GM12865 (cell line): ENCODE measurements at places on chromosomes 16 and 17.

GRCh38 chr17:82317394-82318168 lies at the start of gene CD7:
TSS of gene CD7 (minus strand) at chr17:82317608. CDS start at chr17:82317495, 113 bp downstream.
- no peak for DNase-seq

DNA sequence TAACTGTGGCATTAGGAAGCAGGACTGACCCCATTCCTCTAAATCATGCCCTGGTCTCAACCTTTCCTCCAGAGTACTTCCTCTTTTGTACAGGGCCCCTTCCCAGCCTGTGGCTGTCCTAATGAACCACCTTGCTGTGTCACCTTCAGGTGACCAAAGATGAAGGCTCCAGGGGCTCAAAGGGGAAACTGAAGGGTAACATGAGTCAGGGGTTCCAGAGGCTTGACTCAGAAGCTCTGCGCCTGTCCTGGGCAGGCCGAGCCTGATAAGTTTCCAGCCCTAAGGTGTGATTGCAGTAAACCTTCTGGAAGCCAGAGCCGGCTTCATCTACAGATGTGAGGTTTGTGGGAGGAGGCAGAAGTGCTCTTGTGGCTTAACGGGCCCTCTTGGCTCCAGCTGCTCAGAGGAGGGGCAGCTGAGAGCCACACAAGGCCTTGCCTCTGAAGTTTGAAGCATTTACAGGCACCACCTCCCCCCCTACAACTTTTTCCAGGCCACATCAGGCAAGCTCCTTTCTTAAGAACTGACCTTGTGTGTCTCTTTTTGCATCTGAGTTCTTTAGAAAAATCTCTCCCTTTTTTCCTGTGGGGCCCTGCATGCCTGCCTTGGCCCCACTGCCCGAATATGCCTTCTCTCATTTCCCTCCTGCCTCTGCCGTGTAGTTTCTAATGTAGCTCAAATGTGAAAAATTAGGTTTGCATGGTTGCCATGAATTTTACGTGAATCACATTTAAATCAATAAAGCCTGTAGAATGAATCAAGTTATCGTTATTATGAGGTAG lies 149.9 kb downstream of the CLEC16A start:
- DNase-seq, result peak; percentile 82

- no peak for DNase-seq
Measured at GRCh38 chr16:19196871-19197270, 28.8 kb downstream of the SYT17 start.

- no peak for DNase-seq
Measured at GRCh38 chr16:9854675-9855074, 327.6 kb downstream of the GRIN2A start.

GRCh38 chr16:10028644-10029043 lies 153.6 kb downstream of the GRIN2A start:
- no peak for DNase-seq

GRCh38 chr17:32514606-32515005 lies 27.8 kb downstream of the CDK5R1 start:
- no peak for DNase-seq

DNA sequence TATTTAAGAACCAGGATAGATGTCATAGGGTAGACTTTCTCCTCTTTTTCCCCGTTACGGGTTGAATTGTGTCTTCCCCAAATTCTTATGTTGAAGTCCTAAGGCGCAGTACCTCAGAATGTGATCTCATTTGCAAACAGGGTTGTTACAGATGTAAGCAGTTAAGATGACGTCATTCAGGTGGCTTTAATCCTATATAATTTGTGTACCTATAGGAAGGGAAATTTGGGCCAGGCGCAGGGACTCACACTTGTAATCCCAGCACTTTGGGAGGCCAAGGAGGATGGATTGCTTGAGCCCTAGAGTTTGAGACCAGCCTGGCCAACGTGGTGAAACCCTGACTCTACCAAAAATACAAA lies 99.5 kb upstream of the DHX40 start:
- no peak for DNase-seq

GRCh38 chr16:31428279-31428597 lies at the start of gene COX6A2:
TSS of gene COX6A2 (minus strand) at chr16:31428360. CDS start at chr16:31428325, 35 bp downstream.
- DNase-seq, result no peak

GRCh38 chr16:20916289-20916688 lies 15.7 kb downstream of the LYRM1 start:
- no peak for DNase-seq

DNA sequence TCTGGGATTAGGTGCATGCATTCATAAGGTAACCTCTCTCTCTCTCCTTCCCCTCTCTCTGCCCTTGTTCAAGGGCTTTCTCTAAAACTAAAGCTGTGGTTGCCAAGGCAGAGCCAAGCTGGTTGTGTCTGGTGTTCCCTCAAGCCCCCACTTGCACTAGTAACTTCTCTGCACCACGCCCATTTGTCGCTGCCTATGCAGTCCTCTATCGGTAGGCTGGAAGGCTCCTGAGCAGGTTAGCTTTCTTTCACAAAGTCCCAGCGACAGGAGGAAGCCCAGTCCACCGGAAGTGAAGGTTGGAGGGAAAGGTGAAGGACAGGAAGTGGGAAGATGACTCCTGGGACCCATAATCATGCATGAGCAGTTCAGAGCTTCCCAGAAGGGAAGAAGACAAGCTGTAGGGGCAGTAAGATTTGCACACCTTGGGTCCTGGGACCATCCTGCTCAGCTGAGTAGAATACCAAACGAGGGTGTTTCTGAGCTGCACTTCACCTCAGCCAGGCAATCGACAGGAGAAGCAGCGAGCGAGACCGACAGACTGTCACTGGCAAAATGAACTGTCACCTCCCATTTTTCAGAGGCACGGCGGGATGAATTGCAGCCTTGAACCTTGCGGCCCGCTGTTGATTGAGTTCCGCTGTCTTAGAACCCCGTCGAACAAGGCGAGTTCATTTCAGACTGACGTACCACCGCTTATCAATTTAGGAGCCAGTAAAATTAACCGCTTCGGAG lies 14.7 kb upstream of the SKAP1 start:
- DNase-seq, result peak; percentile 42

DNA sequence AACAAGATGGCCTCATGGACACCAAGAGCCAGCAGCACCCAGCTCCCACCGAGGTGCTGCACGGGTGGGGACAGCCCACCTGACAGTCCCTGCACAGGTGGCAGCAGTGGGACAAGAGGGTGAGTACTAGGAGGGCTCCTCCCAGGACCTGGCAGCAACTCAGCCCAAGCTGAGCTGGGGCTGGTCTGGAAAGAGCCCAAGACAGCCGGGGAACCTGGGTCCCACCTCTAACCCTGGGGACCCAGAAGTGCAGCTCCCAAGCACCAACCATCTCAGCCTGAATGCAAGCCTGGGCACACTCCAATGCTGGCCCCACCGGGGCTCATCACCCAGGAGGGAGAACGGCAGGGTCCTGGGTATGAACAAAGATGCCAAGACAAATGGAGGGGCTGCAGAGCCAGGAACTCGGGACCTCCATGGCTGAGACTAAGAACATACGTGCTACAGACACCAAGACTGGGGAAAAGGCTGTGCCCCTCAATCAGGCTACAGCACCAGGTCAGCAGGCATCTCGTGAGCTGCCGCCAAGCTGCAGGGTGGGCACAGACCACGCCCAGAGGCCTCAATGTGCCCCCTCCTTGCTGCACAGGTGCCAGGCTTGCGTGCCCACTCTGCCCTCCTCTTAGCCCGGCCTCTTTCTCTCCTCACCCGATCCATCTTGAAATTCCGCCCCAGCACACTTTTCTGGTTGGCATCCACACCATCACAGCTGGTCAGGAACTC lies 37.5 kb upstream of the GSG1L start:
- DNase-seq, result no peak
